ENCODE measurements at places on chromosomes 1 and 21. TPM values are rescaled to one million over a fixed set of nuclear protein-coding genes. Genes with fewer than 3 reads are reported as not detected.

Gene TDRD5
- total RNA-seq = 0.18 TPM

Gene PADI2
- total RNA-seq = 4.6 TPM

Gene CELA3A
- total RNA-seq = 11.7 TPM

Gene PBXIP1
- 178 TPM for total RNA-seq

Gene FCRL4
- 0.57 TPM for total RNA-seq

Gene CELA3B
- total RNA-seq = 6.7 TPM

Gene EDEM3
- 54.9 TPM for total RNA-seq

Gene LDLRAD1
- 28.7 TPM for total RNA-seq

- no peaks in the 10 kb centered on the region for H3K27me3 ChIP-seq
- no peak for DNase-seq
- no peaks in the 10 kb centered on the region for H3K4me1 ChIP-seq
- no peaks in the 10 kb centered on the region for H3K36me3 ChIP-seq
- no peak overlapping the region for H3K27ac ChIP-seq
- H3K4me3 ChIP-seq = no peak overlapping the region
Measured at GRCh38 chr1:195766709-195767108, 841.5 kb downstream of the KCNT2 start.

DNA sequence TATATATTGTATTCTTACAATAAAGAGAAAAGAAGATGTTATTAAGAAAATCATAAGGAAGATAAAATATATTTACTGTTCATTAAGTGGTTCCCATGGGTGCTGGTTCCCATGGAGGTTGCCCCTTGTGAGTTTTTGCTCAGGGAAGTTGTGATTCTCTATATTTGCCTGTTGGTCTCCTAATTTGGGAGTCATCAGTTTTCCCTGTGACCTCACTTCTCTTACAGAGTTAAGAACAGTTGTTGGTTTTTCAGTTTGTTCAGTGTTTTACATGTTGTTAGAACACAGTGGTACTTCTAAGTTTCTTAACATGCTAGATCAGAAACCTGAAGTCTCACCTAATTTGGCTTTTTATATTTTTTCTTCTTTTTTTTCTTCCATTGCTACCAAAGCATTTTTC, 109.2 kb downstream of the OSBPL9 start:
- H3K4me1 ChIP-seq = peaks cover 4% of the 10 kb centered on the region
- H3K27ac ChIP-seq = no peak overlapping the region
- no peak for DNase-seq

DNA sequence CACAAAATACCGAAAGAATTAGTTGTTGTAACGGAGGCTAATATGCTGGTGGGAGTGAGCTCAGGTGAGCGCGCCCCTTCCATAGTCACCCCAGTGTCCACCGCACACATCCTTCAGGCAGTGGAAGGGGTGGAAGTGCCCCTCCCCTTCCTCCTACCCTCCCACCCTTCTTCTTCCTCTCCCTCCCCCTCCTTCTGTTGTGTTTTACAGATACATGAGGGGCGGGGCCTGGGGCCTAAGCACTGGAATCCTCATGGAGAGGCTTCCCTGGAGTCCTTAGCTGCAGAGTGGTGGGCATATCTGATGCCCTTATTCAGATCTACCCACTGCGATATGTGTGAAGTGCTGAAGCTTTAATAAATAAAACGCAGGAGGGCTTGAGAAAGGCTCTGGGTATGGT, 10.3 kb upstream of the ADARB1 start:
- H3K4me1 ChIP-seq = no peaks in the 10 kb centered on the region
- no peak overlapping the region for H3K4me3 ChIP-seq
- H3K27me3 ChIP-seq = no peaks in the 10 kb centered on the region
- H3K27ac ChIP-seq = no peak overlapping the region

DNA sequence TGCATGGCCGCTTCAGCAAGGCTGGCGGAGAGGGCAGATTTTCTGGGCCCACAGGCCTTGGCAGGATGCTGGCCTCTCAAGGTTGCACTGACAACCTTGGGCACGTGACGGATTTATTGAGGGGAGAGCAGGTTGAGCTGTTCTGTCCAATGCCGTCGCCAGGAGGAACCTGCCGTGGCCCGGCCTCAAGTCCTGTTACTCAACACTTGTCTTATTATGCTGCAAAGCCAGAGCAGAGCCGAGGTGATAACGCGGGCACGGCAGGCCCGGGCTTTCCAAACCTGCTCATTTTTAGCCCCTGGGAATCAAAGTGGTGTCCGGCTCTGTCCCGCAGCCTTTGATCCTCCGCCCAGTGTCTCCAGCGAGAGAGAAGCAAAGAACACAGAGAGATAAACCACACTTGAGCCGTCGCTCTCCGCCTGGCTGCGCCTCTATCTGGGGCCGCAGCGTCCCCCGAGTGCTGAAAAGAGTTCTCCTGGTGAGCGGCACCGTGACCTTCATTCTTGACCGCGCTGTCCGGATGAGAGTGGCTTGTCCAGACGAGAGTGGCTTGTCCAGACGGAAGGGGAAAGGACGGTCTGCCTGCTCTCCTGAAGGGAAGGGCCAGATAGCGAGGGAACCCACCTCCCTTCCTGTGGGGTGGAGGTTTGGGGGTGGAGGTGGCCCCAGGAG, 162.3 kb upstream of the ARHGEF16 start:
- no peaks in the 10 kb centered on the region for H3K27me3 ChIP-seq
- peak; percentile 27 for DNase-seq
- no peak overlapping the region for H3K27ac ChIP-seq

DNA sequence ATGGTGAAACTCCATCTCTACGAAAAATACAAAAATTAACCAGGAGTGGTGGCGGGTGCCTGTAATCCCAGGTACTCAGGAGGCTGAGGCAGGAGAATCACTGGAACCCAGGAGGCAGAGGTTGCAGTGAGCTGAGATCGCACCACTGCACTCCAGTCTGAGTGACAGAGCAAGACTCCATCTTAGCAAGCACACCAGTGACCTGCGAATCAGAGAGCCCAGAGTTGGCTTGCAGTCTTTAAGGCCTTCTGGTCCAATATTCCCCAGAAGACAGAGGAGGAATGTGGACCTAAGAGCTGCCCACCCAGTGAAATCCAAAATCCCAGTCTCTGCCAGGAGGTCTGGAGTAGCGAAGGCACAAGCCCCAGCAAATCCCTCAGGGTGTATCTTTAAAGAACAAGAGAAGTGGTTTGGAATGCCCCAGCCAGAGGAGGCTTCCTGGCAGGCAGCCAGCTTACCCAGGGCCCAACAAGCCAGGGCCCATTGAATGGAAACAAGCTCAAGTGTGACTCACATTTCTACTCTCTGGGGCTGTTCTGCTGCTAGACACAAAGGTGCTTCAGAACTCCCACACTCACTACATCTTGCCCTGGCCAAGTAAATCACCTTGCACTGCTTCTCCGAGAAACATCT, 23.9 kb downstream of the GPR161 start:
- peak; percentile 70 for DNase-seq
- no peaks in the 10 kb centered on the region for H3K27me3 ChIP-seq
- H3K4me1 ChIP-seq = no peaks in the 10 kb centered on the region
- no peak overlapping the region for H3K27ac ChIP-seq
- peaks cover 16% of the 10 kb centered on the region for H3K36me3 ChIP-seq
- no peak overlapping the region for H3K4me3 ChIP-seq

- peaks cover 15% of the 10 kb centered on the region for H3K4me1 ChIP-seq
- H3K27me3 ChIP-seq = peaks cover 4% of the 10 kb centered on the region
- no peak for DNase-seq
- no peaks in the 10 kb centered on the region for H3K36me3 ChIP-seq
Measured at GRCh38 chr1:183638649-183639387, 3.2 kb upstream of the ARPC5 start.

- H3K4me1 ChIP-seq = no peaks in the 10 kb centered on the region
- no peaks in the 10 kb centered on the region for H3K36me3 ChIP-seq
- H3K27ac ChIP-seq = no peak overlapping the region
- H3K27me3 ChIP-seq = no peaks in the 10 kb centered on the region
Measured at GRCh38 chr1:110249256-110249655, 39.1 kb downstream of the KCNC4 start.

DNA sequence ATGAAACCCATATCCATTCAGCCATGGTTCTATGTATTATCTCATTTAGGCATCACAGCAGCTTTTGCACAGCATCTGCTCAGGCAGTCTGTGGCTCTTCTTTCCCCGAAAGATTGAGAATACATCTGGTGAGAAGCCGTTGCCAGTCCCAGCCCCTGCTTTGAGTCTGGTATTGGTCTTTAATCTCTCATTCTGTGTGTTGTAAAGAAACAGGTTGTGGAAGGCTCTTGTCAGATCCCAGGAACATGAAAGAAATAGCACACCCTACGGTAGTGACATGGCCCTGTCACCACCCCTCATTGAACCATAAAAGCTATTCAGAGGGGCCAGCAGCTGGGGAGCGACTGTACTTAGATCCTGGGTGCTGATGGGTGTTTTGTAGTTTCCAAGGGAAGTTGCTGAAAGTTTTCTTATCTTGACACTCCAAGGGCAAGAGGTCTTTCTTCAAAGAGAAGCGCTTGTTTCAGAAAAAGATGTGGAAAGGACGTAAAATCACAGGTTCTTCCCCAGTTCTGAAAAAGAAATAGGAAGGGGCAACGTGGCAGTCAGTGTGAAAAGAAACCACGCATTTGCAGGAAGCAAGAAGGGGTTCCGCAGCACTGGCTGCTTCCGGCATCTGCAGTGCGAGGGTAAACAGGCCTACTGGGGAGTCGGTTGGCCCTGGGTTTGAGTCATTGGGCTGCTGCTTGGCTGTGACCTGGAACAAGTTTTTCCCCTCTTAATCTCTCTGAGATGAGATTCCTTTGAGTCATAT, 145.0 kb downstream of the DHRS3 start:
- H3K27me3 ChIP-seq = no peaks in the 10 kb centered on the region
- no peaks in the 10 kb centered on the region for H3K36me3 ChIP-seq
- H3K27ac ChIP-seq = peak overlapping the region; percentile 38
- no peak overlapping the region for H3K4me3 ChIP-seq

- no peaks in the 10 kb centered on the region for H3K27me3 ChIP-seq
- H3K4me3 ChIP-seq = no peak overlapping the region
- no peak for DNase-seq
- no peaks in the 10 kb centered on the region for H3K36me3 ChIP-seq
- no peak overlapping the region for H3K27ac ChIP-seq
- peaks cover 8% of the 10 kb centered on the region for H3K4me1 ChIP-seq
Measured at GRCh38 chr1:183600136-183600535, 9.9 kb upstream of the NCF2 start.

DNA sequence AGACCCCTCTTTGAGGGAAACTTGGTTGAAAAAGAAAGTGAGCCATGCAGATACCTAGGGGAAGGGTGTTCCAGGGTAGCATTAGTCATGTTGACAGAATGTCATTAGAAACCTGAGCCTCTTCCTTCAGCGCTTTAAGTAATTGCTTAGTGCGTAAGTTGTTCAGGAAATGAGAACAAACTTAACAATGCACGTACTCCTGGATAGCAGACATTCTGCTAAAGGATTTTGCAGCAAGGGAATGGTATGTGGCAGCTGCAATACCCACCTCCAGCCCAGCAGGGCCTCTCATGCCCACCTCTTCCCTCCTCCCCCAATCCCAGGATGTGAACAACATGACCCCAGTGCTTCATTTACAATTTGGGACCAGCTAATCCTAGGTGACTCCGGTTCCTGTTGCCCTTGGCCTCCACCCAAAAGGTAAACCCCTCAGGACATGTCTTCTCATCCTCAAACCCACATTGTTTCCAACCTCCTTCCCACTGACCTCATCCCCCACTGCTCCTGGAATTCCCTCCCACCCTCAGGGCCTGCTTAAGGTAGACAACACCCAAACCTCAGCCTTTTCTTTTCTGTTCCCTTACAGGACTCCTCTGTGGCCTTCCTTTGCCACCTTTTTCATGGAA, 98.0 kb upstream of the BCAR3 start:
- H3K36me3 ChIP-seq = no peaks in the 10 kb centered on the region
- H3K4me3 ChIP-seq = no peak overlapping the region

GRCh38 chr1:211345719-211346118, 19.1 kb downstream of the TRAF5 start:
- no peak overlapping the region for H3K4me3 ChIP-seq
- no peaks in the 10 kb centered on the region for H3K36me3 ChIP-seq
- DNase-seq = peak; percentile 13
- H3K27ac ChIP-seq = no peak overlapping the region
- no peaks in the 10 kb centered on the region for H3K27me3 ChIP-seq

GRCh38 chr1:220544901-220545303, 17.0 kb downstream of the MARK1 start:
- no peaks in the 10 kb centered on the region for H3K27me3 ChIP-seq
- H3K4me1 ChIP-seq = no peaks in the 10 kb centered on the region
- DNase-seq = peak; percentile 32
- no peak overlapping the region for H3K4me3 ChIP-seq
- H3K36me3 ChIP-seq = no peaks in the 10 kb centered on the region
- no peak overlapping the region for H3K27ac ChIP-seq

DNA sequence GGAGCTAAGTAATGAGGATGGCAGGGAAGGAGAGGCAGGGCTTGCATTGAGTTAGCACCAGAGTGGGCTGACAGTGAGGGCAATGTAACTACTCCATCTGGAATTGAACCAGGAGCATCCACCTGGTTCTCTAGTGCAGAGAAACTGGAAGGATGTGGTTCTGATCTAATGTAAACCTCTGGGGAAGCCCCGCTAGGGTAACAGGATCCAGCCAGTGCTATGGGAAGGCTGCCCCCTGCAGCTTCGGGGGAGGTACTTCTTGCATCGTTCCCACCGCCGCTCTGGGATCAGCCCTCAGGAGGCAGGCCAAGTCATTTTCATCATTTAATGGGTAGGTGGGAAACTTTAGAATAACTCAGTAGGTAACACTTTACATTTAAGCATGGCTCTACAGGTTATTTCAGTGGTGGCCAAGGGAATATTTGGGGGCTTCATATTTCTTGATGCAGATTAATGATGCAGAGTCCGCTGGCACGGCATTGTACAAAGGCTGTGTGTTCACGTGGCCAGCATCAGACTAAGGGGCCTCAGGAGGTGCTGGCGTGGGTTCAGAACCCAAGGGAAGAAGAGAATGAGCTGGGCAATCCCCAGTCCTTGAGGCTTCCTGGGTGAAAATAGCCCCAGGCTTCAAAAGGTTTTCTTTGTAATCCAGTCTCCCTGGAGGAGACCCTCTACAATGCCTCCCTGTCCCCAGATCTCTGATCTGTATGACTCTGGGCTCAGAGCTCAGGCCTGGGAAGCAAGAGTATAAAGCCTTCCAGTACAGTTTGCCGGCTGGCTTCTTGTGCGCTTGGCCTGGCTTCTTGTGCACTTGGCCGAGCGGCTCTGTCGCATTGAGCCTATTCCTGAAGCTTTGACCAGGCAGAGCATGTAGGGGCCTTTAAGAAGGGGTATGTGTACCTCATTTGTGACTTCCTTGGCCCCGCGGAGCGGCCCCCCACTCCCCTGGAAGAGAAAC, 26.4 kb upstream of the KAZN start:
- no peaks in the 10 kb centered on the region for H3K4me1 ChIP-seq
- H3K27me3 ChIP-seq = no peaks in the 10 kb centered on the region
- no peaks in the 10 kb centered on the region for H3K36me3 ChIP-seq
- DNase-seq = no peak

- no peaks in the 10 kb centered on the region for H3K27me3 ChIP-seq
- H3K27ac ChIP-seq = no peak overlapping the region
- DNase-seq = no peak
- H3K36me3 ChIP-seq = no peaks in the 10 kb centered on the region
Measured at GRCh38 chr1:206116191-206116872, 856 bp downstream of the AVPR1B start.

All from lung (tissue), 17 donors.